Amniotic stem cell (primary cell): ENCODE measurements at places on chromosomes 3 and 15.

DNA sequence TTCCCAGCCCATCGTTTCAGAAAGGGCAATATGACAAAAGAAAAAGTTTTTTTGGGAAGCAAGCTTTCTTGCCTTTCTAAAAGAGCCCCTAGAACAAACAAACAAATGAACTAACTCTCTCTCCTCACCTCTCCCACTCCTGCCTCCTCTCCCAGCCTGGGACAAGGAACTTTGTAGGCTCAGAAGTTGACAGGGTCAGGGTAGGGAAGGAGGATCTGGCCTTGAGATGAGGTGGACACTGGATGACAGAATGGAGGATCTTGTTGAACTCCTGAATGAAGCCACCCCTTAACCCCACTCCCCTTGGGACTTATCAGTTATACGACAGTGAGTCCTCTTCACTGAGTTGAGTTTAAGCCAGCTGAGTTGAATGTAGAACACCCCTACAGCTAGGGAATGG, 1.6 kb upstream of the ITGA11 start:
- DNase-seq: no peak

DNA sequence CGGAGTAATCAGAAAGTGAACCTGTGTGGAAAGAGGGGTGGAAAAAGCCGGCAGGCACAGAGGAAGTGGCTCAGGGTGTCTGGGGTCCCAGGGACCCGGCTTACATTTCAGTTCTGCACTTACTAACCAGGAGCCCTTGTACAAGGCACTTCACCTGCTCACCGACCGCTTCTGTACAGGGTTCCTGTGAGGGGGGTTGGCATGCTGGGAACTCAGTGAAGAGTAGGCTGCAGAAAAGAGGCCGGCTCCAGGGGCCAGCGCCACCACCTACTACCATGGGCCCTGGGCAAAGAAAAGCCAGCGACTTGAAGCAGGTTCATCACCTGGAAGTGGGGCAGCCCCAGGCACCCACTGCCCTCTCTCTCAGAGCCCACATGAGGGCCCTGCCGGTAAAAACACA, 6.2 kb downstream of the STIMATE start:
- no peak for DNase-seq

GRCh38 chr3:2535206-2535605, 436.5 kb downstream of the CNTN4 start:
- no peak for DNase-seq

DNA sequence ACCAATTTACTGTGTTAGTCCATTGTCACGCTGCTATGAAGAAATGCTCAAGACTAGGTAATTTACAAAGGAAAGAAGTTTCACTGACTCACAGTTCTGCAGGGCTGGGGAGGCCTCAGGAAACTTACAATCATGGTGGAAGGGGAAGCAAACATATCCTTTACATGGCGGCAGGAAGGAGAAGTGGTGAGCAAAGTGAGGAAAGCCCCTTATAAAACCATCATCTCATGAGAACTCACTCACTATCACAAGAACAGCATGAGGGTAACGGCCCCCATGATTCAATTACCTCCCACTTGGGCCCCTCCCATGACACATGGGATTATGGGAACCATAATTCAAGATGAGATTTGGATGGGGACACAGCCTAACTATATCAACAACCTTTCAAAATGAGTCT, 20.2 kb downstream of the USF3 start:
- DNase-seq: no peak
